NCI-H2029 treated with DMSO at 0.1 percent for 48 hours (cell line): ENCODE measurements at places on chromosomes 16 and 17.

DNA sequence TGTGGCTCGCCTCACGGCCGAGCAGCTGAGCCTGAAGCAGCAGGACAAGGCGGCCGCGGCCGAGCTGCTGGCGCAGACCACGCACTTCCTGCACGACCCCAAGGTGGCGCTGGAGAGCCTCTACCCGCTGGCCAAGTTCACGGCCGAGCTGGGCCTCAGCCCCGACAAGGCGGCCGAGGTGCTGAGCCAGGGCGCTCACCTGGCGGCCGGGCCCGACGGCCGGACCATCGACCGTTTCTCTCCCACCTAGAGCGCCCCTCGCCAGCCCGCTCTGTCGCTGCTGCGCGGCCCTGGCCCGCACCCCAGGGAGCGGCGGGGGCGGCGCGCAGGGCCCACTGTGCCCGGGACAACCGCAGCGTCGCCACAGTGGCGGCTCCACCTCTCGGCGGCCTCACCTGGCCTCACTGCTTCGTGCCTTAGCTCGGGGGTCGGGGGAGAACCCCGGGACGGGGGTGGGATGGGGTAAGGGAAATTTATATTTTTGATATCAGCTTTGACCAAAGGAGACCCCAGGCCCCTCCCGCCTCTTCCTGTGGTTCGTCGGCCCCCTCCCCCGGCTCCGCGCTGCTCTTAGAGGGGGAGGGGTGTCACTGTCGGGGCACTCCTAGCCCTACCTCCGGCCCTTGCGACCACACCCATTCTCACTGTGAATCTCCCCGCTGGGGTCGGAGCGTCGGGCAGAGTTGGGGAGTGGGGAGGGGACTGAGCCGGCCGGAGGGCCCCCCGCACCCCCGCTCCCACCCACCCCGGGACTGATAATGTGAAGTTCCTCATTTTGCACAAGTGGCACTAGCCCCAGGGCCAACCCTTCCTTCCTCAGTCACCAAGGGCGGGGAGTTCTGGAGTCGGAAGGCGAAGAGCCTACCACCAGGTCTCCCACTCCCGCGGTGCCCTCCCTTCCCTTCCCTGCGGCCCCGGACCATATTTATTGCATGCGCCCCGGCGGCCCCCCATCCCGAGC lies 4.0 kb downstream of the HIC1 start:
- no peak for DNase-seq

DNA sequence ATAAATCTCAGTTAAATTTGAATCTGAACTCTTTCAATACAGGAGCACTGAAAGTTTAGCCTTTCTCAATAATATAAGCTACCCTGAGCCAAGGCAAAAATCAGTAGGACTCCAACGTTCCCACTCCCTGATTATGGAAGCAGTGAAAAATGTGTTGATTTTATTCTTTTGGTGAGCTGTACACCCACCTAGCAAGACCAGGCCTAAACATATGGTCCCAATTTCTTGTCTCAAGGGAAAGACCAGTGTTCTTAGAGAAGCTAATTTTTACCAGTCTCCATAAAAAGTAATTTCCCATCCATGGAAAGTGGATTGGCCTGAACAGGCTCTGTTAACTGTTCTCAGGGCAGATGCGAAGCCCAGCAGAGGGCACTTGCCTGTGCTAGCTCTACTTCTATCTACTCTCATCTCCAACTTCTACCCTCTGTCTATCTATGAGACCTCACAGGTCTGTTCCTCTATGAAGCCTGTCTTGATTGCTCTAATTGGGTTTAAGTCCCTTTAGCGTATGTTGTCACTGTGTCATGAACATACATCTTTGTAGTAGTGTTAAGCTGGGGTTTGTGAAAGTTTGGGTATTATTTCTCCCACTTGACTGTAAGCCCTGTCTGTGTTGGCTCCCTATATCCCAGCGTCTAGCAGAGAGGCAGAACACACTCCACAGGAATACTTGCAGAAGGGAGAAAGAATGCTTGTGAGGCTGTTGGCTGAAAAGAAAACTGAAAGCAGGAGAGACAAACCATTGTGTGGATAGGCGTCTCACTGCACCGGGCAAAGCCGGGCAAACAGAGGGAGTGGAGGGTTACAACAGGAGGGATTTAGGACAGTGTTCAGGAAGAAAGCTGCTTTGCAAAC lies 167.1 kb upstream of the MAF start:
- no peak for DNase-seq

DNA sequence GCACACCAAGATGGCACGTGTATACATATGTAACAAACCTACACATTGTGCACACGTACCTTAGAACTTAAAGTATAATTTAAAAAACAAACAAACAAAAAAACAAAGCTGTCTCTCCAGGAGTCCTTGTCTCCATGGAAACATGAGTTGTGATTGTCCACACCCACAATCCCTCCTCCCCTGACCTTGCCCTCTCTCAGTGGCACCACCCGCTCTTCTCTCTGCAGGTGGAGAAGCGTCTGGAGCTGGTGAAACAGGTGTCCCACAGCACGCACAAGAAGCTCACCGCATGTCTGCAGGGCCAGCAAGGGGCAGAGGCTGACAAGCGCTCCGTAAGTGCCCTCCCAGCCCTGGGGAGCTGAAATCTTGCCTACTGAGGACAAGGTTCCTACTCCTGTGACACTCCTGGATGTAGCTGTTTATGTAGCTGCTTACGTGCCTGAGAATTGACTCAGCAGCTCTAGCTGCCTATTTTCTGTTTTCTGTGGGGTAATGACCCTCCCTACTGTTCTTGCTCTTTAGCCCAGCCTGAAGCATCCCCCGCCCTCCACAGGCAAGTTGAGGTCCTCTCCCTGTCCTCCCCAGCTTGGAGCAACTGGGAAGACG lies 107.0 kb downstream of the ARHGAP44 start:
- no peak for DNase-seq

DNA sequence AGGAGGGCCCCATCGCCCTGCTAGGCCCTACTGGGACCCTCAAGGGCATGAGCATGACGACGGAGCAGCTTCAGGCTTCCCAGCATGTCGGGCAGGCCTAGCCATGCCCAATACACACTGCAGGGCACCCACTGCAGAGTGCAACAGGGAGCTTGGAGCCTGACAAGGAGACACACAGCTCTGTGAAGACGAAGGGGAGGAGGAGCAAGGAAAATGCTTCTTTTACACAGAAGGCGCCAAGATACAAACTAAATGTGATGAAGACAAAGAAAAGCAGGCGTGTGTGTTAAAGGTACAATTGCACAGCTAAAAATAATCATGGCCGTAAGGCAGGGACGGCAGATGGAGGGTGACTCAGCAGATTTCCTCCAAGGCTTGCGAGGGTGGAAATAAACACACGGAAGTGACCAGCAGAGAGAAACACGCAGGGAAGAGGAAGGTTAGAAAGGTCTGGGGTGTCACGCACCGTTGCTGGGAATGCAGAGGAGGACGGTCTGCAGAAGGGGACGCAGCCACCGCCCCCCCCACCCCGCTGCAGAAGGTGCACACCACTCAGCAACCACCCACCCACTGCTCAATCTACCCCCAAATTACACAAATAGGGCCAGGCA lies 108.5 kb downstream of the ZNF778 start:
- no peak for DNase-seq

DNA sequence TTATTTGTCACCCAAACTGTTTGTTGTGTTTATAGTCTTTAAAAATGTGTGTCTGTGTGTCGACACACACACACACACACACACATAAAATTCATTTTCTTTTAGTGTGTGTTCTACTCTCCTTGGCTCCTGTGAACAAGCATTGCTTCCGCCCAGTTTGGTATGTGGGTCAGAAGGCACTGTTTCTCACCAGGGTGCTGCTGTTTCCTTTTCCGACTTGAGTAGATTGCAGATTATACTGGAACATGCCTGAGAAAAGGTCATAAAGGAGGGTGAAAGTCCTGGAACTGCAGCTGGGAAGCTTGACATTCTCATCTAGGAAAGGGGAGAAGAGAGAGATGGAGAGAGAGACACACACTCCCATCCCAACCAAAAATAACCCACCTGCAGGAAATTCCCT lies 330.3 kb downstream of the BCAS3 start:
- no peak for DNase-seq

DNA sequence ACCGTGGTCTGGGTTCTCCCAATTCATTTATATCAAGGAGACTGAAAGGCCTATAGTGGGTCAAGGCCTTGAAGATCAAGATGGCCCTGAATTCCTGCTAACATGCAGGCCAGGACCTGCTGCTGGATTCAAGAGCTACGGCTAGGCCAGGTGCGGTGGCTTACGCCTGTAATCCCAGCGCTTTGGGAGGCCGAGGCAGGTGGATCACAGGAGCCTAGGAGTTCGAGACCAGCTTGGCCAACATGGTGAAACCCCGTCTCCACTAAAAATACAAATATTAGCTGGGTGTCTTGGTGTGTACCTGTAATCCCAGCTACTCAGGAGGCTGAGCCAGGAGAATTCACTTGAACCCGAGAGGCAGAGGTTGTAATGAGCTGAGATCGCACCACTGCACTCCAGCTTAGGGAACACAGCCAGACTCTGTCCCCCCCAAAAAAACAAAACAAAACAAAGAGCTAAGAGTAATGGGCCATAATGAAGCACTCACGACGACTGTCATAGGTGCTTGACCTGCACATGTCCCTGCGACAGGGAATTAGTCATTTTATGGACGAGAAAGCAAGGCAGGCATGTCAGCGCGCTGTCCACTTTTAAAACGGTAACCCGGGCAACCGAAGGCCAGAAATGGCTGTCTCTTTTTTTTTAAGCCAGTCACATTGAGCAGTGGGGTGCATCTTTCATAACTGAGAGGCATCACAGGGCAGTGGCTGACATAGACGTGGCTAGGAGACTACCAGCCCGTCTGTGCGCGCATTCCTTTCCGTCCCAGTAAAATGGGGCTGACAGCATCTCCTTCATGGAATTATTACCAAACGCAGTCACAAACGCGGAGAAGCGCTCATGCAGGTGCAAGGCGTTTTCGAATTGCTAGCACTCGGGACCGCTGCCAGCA lies 1.0 kb upstream of the FBRS start:
- peak; percentile 82 for DNase-seq

DNA sequence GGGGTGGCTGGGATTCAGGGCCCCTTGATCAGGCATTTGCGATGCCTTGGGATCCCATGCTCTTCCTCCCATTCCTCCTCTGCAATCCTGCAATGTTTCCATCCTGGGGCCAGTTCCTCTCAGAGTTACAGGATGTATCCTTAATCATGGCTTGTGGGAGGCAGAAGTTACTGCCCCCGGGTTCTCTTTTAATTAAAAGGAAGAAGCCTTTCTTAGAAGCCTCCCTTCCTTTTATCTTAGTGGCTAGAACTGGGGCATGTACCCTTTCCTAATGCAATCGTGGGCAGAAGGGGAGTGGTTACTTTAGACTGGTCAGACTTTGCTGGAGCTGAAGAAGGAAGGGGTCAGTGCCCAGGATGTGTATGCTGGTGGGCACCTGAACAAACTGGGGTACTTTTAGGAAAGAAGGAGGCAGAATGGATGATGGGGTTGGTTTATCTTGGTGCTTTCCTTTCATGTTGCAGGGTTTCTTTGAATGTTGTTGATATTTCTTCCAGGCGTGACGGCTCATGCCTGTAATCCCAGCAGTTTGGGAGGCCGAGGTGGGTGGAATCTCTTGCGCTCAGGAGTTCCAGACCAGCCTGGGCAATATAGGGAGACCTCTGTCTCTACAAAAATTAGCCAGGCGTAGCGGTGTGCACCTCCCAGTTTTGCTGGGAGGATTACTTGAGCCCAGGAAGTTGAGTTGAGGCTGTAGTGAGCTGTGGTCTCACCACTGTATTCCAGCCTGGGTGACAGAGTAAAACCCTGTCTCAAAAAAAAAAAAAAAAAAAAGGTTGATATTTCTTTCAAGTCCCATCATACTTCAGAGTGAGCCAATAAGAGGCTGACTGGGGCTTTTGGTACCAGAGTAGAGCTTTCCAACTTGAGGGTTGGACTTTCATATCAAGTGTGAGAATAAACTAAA lies 13.2 kb upstream of the SPN start:
- DNase-seq, result no peak

GRCh38 chr16:19005561-19006445 lies 22.1 kb downstream of the TMC7 start:
- DNase-seq, result no peak

DNA sequence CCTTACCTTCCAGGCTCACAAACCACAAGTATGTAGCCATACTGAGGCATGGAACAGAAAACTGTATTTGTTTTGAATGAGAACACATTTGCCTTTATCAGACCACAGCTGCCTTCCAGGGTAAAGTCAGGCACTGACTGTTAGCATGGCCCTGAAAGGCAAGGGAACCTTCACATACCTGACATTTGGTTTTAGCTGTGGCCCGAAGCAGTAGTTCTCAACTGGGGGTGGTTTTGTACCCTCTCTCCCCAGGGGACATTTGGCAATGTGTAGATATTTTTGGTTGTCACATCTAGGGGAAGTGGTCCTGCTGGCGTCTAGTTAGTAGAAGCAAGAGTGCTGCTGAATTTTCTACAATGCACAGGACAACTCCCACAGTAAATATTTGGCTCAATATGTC lies 9.2 kb downstream of the HERPUD1 start:
- DNase-seq, result no peak

DNA sequence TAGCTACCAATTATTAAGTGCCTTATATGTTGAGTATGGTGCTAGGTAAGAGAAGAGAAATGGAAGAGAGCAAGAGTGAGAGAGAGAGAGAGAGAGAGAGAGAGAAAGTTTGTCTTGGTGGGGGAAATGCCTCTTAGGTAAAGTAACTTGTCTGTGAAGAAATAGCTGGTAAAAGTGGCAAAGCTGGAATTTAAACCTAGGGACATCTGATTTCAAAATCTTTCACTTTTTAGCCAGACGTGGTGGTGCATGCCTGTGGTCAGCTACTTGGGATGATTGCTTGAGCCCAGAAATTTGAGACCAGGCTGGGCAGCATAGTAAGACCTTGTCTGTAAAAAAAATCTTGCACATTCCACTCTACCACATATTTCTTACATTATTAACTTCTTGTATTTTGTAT lies 23.0 kb upstream of the CDR2 start:
- DNase-seq, result no peak

DNA sequence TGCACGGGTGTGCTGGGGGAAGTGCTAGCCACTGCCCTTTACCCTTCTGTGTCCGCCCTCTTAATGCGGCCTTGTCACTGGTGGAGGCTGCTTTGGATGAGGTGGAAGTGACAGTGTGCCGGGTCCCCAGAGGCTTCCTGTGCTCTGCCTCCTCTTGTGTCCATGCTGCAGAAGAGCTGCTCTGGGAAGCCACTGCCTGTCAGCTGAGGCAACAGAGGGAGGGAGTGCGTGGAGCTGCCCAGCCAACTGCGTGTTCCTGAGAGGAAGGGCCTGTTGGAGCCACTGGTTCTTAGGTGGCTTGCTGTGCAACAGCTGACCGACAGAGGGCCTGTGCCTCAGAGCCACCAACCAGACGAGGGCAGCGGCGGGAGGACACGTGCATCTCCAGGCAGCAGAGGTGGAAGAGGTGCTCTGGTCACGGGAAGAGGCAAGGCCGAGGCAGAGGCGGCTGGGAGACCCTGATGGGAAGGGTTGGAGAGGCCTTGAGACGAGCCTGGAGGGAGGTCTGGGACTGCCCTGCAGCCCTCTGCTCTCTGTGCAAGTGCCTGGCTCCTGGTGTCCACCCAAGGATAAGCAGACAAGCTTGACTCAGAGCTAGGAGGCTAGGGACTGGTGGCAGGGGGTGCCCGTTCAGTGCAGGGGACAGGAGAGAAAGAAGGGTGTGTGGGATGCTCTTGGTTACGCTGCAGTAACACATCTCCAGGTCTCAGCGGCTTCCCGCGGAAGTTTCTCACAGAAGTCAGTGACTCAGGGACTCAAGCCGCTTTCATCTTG lies 25.4 kb downstream of the B9D1 start:
- no peak for DNase-seq
